Breast epithelium (tissue), 4 donors: ENCODE measurements at places on chromosomes 3 and 15.

DNA sequence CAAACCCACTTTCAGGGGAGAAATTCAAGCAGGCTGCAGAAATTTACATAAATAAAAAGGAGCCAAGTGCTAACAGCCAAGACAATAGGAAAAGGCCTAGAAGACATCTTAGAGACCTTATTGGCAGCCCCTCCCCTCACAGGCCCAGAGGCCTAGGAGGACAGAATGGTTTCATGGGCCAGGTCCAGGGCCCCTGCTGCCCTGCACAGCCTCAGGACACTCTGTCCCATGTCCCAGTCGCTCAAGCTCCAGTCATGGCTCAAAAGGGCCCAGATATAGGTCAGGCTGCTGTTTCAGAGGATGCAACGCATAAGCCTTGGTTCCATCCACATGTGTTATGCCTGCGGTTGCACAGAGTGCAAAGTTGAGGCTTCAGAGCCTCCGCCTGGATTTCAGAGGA is 55.8 kb downstream of the SLC41A3 start:
- DNase-seq, result no peak

DNA sequence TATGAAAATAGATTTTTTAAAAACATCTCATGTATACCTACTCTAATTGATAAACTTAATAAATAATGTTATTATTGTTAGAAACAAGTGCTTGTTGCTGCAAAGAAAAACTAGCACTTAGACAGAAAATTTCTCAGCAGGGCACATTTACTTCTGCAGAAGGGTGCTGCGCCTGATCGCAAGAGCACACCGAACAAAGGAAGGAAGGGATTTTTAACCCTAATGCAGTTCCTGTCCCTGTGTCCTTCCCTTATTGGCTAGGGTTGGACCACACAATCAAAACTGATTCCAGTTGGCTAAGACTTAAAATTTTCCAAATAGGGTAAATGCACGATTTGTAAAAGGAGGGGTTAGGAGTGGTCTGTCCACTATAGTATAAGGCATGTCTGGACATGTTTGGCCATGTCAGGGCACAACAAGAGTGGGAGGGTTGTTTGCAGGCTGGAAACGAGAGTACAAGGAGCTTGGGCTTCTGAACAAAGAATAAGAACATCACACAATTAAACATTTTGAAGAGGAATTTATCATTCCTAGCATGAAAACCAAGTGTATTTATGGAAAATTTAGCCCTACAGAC is 4.7 kb downstream of the DTWD1 start:
- no peak for DNase-seq

DNA sequence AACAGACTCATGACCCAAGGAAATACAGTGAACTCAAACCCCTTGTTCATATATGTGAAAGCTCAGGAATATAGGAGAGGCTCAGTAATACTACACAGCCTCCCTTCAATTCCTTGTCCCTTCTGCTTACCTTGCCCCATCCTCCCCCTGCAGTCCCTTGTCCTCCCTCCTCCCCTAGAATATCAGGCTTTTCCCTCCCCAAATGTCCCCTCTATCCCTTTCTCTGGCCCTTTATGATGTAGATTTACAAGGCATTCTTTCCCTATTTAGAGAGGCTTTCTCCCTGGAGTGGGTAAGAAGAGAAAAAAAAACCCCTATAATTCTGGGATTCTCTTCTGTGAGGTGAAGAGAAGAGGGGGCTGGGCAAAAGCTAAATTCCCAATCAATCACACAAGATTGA is 64.9 kb upstream of the KBTBD8 start:
- DNase-seq, result no peak

- DNase-seq, result no peak
Measured at GRCh38 chr3:112632596-112632995, 8.3 kb downstream of the CCDC80 start.

- DNase-seq, result no peak
Measured at GRCh38 chr15:89161666-89162065, 59.7 kb downstream of the RLBP1 start.

DNA sequence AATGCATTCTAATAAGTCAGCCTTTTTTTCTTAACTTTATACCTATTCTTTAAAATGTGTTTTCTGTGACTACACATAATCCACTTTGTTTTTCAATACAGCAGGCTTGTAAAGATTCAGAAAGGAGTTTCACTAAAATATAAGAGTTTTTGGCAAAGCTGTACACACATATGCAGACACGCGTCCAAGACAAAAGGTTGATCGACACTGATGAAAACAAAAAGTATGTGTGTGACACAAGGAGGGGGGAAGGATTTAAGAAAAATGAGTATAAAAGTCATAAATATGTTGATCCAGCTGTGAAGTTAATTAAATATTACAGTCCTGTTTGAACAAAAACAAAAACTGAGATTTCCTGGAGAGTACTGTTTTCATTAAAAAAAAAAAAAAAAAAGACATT is 294.5 kb upstream of the RARB start:
- DNase-seq, result no peak

DNA sequence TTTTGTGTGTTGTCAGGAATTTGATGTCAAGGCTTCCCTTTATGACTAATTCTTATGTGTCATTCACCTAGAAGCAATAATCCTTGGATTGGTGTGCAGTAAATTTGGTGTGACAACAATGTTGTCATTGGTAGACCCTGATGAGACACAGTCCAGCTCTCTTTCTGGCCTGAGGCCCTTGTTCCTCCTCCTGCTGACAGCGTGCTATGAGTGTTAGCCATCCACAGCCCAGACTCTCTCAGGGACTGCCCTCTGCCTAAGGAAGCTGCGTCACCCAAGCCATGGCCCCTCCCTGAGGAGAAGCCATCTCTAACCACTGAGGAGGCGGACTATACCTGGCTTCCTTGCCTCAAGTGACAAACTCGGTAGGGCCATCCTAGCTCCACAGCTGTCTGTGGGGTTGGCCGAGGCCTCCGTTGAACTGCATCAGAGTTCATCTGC is 13.3 kb upstream of the TM4SF1 start:
- no peak for DNase-seq

GRCh38 chr3:161305095-161305991 is 66.0 kb downstream of the SPTSSB start:
- no peak for DNase-seq

DNA sequence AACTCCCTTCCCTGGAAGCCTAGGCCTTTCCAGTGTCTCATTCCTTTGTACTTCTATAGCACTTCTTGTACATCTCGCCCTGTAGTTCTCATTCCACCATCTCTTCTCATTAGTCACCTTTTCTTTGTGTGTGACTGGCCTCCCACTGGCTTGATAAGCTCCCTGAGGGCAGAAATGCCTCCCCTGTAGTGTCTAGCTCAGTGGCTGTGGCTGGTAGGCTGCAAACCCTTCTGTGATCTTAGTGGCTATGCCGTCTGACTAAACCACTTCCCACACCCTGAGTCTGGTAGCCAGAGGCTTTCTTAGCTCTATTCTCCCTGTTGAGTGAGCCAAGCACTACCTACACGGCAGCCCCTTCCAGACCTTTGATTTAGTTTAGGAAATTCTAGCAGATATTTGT is 24.4 kb upstream of the TNFAIP8L3 start:
- DNase-seq, result no peak

DNA sequence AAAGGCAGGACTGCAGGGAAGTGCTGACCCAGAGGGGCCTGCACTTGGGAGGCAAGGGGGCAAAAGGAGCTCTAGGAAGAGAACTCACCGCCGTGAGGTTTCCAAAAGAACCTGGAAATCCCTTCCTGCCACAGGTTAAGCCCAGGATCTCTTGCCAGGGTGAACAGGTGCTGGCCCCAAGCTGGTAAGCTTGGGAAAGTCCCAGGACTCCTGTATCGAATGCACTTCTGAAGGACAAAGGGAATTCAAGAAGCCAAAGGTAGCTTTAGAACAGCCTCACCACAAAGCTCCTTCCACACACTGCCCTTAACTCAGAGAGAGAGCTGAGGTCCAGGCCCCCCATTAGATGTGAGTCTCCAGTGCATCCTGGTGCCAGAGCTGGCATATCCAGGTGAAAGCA is 11.9 kb upstream of the SKIC8 start:
- DNase-seq, result no peak

GRCh38 chr3:66469220-66469640 is 31.6 kb downstream of the LRIG1 start:
- DNase-seq, result no peak

- DNase-seq, result no peak
Measured at GRCh38 chr15:78956937-78957336, 12.1 kb upstream of the CTSH start.

DNA sequence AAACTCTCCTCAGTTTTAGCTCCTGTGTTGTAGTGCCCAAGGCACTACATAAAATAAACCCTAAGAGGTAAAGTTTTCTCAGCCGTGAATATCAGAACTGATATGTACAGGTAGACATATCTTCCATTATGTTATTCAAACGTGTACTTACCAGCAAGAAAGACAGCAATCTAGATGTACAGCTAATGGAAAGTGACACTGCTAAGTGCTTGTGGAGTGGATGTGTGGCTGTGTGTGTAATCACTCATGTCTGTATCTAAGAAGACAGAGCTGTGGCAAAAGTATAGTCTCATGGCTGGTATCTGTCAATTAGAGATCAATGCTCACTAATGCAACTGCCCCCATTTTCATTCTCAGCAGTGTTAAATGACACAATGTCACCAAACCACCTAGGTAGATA is 101.3 kb downstream of the FMN1 start:
- no peak for DNase-seq

DNA sequence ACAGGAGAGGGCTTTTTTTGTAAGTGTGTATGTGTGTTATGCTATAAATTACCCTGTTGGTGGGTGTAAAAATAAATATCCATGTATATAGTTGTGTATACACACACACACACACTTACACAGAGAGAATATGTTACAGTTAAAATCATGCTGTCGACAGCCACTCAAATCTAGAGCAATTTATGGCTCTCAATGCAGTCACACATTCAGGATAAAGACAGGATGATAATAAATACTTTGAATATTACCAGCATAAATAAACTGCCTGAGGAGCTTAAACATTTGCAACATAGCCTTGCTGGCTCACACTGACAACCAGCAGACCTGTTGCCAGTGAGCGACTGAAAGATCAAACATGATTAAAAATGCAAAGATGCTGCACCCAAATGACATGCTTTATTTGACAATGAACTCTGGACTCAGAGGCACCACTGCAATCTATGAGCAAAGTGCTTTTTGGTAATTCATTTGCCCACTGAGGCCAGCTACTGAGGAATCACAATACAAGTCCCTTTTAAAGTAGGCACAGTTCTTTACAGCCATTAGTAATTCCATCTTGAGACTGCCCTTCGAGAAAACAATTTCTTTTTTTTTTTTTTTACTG is 458.9 kb downstream of the FHIT start:
- DNase-seq, result no peak

- DNase-seq, result no peak
Measured at GRCh38 chr3:37400945-37401344, 226.6 kb upstream of the LRRFIP2 start.

- no peak for DNase-seq
Measured at GRCh38 chr15:43941555-43941954, 114.8 kb downstream of the WDR76 start.

DNA sequence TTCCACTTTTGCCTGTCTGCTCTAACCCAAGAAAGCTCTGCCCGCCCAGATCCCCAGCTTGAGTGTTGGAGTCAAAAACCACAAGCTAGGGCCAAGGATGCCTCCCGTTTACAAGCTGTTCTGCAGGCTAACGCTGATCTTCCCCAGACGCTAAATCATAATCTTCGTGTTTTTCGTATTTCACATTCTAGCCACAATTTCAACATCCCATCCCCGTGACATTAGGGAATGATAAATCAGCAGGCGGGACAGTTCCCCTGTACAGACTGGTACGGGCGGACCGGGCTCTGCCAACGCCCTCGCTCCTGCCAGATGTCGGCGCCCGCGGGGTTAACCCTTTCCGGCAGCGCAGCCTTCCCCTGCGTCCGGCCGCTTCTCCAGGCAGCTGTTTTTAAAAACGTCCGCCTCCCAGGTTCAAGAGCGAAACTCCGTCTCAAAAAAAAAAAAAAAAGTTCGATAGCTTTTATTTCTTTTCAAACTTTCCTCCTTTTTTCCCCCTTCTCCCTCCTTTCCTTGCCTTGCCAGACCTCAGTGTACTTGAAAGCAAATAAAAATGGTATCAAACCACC is 81.0 kb upstream of the BNC1 start:
- DNase-seq, result no peak

GRCh38 chr15:84980196-84981053 is 1.2 kb upstream of the PDE8A start:
- DNase-seq, result peak; percentile 78

DNA sequence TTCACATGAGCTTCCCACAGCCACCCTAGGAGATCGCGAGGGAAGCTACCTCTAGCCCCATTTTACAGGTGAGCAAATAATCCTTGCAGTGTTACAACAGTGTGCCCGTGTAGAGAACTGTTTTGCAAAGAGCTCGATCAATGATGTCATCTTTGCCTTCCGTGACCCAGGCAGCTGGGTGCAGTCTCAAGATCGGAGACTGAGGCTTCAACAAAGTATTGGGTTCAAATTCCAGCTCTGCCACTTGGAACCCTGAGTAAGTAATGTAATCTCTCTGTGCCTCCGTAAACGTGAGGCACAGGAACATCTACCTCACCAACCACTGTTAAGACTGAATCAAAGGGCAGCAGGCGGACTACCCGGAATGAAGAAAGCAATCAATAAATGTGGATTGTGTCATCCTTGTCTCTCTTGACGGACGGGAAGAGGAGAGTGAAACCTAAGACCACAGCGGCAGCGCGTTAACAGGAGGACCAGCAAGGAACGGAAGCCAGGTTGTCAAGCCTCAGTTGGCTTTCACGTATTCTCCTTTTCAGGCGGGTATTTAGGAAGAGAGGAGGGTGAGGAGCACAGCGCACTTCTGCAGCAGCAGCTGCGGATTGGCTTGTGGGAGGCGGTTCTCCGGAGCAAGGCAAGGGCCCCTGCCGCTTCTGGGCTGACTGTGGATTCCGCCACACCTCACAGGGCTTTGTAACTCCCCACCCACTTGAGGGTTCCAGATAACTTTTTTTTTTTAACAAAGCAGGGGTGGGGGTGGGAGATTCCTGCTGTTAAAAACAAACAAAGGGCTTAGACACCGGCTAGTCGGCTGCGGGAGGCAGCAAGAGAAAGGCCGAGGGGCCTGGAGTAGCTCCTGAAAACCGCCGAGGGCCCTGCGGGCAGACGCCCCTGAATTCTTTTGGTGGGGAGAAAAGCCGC is 1.5 kb upstream of the SMAD3 start:
- no peak for DNase-seq

- DNase-seq, result no peak
Measured at GRCh38 chr3:155019575-155019974, 60.5 kb upstream of the MME start.

GRCh38 chr15:94235041-94235440 is 3.7 kb downstream of the MCTP2 start:
- DNase-seq, result no peak
